Umbilical cord (tissue), 2 donors: ENCODE measurements at places on chromosomes 5 and 9. TPM values are rescaled to one million over a fixed set of nuclear protein-coding genes. Genes with fewer than 3 reads are reported as not detected.
A peak's percentile ranks its signal among the peaks of the same experiment; 100 is the strongest.

- no peak for DNase-seq
These were observed 209.4 kb upstream of the TRIM32 start for GRCh38 chr9:116477584-116478141.

- no peak for DNase-seq
These were observed 204.8 kb downstream of the SPATA31A6 start for GRCh38 chr9:42388146-42388690.

GRCh38 chr5:113029614-113030013, 53.0 kb downstream of the DCP2 start:
- no peak for DNase-seq

GRCh38 chr9:76542360-76542759, 83.4 kb downstream of the GCNT1 start:
- DNase-seq, result no peak

GRCh38 chr5:52334367-52334766, 453.3 kb upstream of the ITGA1 start:
- peak; percentile 70 for DNase-seq

The PCDHGB1 gene
- 1.7 TPM for total RNA-seq

DNA sequence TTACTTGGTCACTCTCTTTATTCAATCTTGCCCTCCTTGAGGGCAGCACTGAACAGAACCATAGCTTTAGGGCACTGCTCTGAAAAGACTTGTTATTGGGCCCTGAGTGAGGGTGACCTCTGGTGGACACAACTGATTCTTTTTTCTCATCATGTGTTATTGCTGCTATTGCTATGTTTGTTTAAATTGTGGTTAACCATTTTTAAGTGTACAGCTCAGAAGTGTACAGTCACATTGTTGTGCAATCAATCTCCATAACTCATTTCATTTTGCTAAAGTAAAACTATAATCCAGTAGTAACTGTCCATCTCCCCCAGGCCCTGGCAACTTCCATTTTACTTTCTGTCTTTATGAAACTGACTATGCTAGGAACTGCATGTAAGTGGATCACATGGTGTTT, 351.1 kb upstream of the RIOK2 start:
- DNase-seq, result peak; percentile 39

DNA sequence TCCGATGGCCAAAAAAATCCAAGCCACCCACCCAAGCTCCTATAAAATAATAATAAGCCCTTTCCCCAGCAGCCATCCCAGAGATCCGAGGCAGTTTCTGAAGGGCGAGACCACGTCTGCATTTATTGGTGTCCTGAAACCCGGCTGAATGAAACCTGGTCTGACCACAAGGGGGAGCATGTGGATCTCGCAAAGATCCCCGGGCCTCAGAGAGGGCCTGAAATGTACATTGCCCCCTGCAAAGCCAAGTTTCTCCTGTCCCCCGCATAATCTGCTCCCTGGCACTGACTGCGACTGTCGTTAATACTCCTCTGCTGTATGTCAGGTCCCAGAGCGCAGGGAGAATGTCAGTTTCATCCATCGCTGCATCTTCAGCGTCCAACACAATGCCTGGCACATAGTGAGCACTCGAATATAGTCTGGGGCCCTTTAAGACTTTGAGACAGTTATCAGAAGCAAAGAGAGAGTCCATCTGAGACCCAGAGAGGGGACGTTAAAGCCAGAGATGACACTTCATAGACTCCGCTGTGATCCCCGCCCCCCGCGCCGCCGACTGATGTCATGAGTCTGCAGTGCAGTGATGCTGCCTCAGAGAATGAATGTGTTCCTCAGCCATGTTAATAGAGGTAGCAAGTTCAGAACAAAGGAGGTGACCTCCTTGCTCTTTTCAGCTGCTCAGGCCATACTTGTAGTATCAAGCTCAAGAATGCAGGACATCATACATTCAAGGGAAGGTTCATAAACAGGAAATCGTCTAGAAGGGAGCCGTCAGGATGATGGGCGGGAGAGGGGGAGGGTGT, 74.5 kb upstream of the BARHL1 start:
- peak; percentile 67 for DNase-seq

The FCN2 gene
- total RNA-seq, result not detected

The PCDHAC2 gene
- 3.4 TPM for total RNA-seq

DNA sequence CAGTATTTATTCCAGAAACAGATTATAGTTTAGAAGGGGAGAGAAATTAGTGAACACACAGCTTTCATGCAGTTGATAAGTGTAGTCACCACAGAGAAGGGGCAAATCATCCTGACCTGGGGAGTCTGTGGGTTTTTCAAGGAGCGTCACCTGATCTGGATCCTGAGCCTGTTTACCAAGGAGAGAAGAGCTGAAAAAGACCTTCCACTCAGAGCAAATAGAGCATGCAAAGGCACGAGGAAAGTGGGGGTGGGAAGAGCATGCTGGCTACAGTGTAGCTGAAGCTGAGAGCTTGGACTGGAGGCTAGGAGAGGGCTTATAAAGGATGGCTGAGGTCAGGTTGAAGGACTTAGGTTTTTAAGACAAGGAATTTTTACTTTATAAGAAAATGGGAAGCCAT, 30.4 kb downstream of the ACO1 start:
- DNase-seq, result no peak

DNA sequence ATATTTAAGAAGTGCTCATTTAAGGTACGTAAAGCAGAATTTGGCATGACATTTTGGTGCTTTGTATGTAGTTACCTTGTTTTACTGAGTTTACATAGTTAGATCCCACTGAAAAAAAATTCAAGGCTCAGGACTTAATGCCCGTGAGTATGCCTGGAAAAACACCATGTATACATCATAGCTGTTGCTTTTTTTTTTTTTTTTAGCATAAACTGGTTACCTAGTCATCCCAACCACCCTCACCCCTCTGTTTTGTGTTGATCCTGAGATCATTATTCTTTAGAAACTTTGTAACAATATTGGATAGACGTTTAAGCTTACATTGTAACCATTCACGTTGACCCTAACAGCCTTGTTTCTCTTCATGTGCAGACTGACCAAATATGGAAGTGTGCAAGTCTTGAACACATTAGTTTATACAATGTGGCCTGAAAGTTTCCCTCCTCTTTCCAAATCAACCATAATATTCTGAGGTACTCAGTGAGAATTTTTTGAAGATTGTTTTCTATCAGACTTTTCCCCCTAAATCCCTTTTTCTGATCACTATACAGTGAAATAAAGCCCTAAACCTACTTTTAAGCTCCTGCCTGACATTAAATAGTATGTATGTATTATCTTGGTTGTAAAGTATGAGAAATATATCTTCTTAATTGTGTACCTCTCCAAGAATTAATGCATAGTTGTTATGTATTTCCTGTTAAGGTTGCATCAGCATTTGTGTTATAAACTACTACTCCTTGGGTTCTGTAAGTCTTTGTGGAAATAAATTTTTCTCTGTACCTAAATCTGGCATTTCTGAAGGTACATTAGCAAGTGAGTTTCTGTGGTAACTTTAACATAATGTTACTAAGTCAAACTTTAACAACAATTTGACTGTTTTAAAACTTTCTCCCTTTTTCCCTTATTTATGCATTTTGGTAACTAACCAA, 4.4 kb downstream of the RABGAP1 start:
- no peak for DNase-seq

DNA sequence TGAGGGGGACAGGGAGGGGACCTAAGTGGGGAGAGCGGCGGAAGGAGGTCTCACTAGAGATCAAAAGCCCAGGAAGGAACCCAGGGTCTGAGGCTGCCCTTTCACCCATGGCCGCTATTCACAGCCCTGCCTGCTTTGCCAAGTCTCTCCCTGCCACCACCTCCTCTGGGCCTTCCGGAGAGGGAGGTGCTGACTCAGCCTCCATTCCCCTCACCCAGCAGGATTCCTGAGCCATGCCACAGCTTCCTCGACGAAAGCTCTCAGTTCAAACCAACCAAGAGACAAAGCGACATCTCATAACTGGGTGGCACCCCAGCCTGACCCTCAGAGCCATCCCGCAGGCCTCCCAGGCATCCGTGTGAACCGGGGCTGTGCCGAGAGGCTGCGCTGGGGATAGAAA, 36.7 kb downstream of the PAX5 start:
- DNase-seq, result no peak

GRCh38 chr9:138112791-138113600, 235.4 kb downstream of the CACNA1B start:
- no peak for DNase-seq

DNA sequence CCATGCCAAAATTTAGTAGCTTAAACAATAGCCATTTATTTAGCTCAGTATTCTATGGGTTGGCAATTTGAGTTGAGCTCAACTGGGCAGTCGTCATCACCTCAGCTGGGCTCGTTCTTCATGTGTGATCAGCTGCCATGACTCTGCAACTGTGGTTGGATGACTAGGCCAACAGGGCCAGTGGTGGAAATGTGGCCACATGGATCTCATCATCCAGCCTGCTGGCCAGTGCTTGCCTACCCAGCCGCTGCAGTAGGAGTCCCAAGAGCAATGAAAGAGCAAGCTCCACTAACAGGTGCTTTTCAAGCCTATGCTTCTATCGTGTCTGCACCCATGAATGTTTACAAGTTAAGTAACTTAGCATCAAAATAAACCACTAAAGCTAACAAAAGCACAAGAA, 158.0 kb downstream of the ATPSCKMT start:
- DNase-seq, result no peak
